ENCODE measurements at places on chromosomes 7 and 10.

DNA sequence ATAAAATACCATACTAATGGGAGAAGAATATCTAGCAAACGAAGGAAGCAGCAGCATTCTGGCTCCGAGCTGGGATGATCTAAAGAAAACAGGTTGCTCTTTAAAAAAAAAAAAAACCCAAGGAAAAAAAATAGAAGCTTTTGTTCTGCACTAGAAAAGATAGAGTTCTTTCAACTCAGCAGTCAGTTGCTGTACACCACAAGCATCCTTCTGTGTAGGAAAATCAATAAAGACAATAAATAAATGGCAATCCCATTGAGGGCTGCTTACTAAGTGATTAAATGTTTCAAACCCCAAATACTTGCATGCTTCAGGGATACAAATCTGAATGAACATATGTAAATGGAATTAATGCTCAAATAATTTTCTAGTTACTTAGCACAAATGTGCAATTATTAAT is 207.1 kb downstream of the TEX36 start:
- no peak for DNase-seq

DNA sequence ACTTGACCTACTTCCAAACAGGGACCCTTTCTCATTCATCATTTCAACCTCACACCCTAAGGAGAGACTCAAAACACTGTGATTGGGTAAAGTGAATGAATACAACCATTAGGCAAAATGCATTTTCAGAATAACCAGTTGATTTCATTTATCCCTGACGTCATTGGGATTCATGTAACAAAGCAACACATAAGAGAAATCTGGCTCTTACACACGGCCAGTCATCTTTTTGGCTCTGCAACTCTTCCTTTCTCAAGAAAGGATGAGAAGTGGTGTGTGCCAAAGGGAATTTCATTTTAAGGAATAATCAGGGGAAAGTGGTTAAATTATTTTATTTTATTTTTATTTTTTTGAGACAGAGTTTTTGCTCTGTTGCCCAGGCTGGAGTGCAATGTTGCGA is 83.1 kb downstream of the CPVL start:
- DNase-seq = peak; percentile 48

DNA sequence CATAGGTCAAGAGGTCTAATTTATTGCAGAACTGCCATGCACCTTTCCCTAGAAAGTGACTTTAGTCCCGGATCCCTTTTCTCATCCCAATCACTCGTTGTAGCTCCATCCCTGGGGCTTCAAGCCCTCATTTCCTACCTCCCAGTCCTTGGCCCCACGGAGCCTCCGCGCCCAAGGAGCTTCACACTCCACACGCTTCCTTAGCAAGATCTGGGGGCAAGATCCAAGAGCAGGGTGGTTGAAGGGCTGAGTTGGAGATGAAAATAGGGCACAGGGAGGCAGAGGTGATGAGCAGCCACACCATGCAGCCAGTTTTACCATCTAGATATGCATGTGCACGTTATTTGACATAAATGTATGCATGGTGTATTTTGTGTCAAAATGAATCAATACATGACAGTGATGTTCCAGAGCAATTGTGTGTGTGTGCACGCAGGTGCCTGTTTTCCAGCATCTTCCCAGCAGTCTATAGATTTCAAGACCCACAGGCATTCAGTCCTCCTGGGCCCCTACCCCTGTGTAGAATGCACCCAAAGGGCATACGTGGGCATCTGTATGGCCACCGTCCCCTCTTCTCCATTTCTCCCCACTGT is 6.0 kb upstream of the TRPV6 start:
- DNase-seq = no peak

DNA sequence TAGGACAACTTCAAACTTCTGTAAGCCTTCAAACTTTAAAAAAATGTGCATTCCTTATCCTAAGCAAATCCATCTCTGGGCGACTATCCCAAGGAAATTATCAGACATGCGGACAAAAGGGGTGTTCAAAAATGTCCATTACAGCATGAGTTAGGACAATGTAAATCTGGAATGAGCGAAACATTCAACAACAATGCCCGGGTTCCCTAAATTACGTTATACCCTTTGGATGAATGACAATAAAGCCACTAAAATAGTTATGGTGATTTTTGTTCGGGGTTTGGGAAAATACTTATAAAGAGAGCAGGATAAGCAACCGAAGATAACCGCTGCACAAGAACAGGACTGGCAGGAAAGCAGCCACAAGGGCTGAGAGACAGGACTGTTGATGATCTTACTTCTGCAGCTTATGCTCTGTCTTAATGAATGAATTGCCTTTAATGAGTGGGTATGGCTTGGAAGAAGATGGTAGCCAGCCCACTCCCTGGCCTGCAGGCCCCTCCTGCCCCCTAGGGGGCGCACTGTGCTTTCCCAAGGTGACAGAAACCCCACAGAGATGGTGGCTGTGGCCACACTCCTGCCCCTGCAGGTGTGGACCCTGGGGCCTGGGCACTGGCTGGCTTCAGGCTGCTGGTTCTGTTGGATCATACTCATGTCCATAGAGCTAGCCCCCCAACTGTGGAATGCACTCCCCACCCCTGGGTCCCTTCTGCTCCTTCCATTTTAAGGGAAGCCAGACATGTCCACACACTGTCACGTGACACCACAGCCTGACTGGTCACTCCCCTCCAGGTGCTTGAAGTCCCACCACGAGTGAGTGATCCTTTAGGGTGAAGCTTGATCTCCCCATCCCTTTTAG is 45.0 kb downstream of the ZCCHC24 start:
- DNase-seq = no peak

DNA sequence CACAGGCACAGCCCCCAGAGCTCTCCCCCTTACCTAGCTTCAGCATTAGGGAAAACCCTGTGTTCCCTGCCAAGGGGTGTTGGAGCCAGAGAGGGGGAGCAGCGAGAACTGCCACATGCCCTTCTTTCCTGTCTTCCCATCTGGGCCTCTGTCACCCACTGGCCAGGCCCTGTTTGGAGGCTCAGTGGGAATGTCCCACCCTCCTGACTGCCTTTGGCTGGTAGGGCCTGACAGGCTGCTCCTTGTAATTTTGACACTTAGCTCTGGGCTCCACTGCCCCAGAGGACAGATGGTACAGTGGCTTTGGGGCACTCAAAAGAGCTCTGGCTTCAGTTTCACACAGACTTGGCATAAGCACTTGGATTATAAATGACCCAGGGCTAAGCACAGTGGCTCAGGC is 50.6 kb downstream of the GRID2IP start:
- no peak for DNase-seq

GRCh38 chr7:98168181-98168903 is 42.9 kb upstream of the BHLHA15 start:
- DNase-seq = peak; percentile 63

DNA sequence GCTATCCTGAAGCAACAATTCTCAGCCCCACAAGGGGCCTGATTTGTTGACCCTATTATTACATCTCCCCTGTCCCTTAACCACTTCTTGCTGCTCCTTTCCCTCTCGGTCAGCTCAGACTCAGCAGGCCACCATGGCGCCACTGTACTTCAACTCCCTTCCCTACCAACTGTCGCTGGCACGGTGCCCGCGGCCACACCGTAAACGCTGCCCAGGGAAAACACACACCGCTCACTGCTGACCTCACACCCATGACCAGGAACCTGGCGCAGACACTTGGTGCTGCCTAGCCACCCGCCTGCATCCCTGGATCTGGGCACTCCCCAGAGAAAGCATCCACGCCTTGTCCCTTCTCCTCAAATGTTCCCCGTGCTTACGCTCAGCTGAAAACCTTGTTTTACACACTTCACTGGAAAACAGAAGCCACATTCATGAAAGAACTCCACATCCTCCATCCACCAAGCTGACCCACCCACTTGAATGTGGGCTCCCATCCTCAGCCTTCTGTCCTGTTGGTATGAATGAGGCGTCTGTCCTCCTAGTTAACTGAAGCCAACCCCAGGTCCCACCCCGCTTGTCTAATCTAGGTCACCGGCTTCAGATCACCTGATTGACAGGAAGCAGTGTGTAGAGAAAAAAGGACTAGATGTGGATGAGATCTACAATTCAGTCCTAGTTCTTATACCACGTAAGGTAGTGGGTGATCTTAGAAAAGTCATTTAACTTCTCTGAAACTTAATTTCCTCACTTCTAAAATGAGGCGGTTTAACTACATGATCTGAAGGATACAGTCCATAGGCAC is 28.5 kb upstream of the CRYGN start:
- no peak for DNase-seq

- DNase-seq = peak; percentile 21
Observed at GRCh38 chr10:77348082-77348481, 289.5 kb downstream of the KCNMA1 start.

DNA sequence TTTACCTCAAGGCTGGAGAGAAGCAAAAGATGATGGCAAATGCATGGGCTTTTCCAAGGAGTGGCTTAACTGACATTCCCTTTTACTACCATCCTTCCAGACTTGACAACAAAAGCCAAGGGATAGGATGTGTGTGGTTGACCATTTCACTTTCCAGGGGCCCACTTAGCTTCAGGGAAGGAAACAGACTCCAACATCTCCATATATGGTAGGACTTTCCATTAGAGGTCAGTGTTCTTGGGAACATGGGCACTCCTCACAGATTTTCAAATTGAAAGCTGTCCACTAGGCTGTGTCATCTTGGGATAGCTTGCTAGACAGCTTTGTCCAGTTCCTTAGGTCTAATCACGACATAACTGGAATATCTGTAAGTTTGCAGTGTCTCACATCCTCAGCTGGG is 118.1 kb upstream of the NAMPT start:
- no peak for DNase-seq

GRCh38 chr10:73756183-73756582 is 12.0 kb downstream of the SEC24C start:
- DNase-seq = no peak

DNA sequence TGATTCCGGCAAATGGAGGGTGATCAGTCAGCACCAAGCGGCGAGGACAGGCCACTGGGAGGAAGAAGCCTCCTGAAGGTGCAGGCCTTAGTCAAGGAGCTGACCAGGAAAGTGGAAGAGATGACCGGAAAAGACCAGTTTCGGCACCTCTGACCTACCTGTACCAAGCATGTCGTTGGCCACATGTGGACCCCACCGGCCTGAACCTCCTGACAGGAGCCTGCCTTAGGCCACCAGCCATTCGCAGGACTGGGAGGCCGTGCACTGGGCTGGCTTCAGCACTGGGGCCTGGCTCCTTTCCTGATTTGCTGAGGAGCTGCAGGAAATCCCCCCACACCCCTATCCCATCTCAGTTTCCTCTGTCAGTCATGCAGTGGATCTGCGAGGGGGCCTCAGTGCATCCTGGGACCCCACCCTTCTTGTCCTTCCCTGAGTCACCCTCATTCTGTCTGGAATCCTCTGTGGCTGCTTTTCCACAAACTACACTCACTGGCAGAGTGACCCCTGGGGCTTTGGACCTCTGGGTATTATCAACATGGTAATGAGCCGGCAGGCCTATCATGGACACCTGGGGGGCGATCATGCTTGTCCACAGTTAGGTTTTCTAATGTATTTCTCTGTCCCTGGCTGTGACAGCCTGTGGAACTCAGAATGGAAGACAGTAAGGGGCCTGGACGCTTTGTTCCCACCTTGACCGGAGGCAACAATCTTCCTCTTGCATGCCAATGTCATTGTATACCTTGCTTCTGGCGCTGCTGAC is 33.0 kb downstream of the RAMP3 start:
- no peak for DNase-seq

DNA sequence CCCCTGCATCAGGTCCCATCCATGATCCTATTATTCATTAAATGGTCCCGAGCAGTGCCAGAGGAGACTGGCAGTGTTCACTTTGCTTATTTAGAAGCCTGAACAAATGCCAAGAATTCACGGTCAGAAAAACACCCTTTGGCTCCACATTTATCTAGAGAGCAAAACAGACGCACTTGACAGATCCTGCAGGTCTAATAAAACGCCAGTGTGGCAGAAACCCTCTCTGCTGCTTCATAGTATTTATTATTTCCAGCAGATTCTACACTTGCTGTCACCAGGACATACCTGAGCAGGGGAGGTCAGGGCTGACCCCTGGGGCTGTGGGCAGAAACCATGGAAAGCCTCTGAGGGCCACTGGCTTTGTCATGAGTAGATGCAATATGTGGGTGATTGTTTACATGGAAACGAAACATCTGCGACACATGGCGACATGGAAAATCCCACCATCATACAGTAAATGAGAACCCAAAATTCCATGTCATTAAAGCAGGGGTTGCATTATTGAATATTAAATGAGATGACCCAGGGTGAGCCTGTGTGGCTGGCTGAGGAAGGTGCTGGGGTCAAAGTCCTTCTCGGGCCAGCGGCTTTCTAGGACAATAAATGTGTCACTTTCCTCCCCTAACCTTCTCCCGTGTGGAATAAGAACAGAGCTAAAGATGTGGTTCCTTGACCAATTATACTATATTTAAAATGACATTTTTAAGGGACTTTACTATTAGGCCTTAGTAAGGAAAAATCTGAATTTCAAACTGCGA is 205.9 kb upstream of the SVIL start:
- no peak for DNase-seq

DNA sequence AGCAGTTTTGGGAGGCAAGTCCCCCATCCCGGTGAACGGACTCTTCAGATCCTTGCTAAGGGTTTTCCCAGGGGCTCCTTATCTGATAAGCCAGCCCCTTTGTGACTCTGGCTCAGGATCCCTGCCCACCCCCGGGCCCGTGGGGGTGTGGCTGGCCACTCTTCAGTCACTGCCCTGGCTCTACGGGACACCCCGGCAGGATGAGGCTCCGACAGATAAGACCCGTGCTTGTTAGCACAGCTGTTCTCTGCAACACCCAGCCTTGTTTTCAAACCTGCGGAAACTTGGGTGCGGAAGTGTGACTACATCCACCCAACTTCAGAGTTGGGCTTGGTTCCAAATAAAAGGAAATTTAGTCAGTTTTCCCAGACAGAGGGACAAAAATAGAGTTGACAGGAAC is 66.7 kb upstream of the PODXL start:
- DNase-seq = peak; percentile 59

DNA sequence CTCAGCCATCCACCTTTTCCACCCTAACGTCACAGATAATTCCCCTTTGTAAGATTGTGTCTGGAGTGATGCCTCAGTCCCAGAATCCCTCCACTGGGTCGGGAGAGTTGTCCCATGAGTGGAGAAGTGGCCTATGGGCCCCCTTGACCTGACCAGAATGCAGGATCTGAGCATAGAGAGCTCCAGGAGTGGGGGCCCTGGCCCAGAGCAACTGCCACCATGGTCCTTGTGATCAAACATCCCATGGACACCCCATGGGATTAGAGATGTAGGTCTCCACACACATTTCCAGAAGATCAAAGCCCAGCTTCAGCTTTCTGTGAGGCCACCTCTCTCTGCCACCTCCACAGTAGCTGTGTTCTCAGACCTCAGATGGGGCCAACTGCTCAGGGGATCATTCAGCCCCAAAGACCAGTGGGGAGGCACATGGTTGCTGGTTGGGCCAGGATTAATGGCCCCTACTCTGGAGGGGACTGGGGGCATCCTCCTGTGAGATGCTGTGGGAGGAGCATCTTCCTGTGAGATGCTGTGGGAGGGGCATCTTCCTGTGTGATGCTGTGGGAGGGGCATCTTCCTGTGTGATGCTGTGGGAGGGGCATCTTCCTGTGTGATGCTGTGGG is 28.5 kb upstream of the DPYSL4 start:
- no peak for DNase-seq

DNA sequence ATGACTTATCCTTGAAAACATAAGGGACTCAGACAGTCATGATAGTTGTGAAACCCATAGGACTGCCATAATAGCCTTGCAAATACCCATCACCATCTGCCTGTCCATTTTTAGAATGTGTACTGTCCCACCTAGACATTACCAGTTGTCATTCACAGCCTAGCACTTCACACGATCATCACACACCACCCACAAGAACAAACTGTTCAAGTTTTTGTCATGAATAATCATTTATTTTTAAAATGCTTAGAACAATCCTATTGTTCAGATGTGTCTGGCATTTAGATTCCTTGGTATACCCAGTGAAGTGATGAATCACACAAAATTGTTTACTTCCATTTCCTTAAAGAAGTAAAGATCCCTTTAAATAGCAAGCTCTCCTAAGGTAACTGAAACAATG is 46.6 kb downstream of the CCDC3 start:
- DNase-seq = no peak
